ENCODE measurements at places on chromosomes 6 and 20.

GRCh38 chr6:147973806-147974205, 368.8 kb upstream of the SASH1 start:
- H3K36me3 ChIP-seq, result no peaks in the 10 kb centered on the region
- H3K4me1 ChIP-seq, result no peaks in the 10 kb centered on the region
- H3K27me3 ChIP-seq, result no peaks in the 10 kb centered on the region
- no peak overlapping the region for H3K4me3 ChIP-seq
- no peak for DNase-seq

DNA sequence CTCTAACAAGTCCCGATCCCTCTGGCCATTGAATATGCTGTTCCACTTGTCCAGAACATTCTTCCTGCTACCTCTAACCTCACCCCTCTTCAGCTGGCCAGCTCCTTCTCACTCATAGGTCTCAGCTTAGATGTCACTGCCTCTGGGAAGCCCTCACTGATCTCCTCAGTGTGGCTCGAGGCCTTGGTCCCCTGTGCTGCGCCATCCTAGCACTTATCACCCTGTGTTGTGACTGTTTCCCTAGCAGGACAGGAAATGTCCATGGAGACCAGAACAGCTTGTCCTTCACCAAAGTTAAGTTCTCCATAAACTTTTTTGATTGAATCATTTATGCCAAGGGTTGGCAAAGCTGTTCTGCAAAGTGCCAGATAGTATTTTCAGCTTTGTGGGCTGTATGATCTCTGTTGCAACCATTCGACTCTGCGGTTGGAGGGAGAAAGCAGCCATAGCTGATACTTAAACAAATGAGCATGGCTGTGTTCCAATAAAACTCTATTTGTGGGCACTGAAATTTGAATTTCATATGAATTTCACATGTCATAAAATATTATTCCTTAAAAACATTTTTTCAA, 6.5 kb upstream of the BNIP5 start:
- H3K36me3 ChIP-seq, result peaks cover 6% of the 10 kb centered on the region
- H3K27me3 ChIP-seq, result peaks cover 6% of the 10 kb centered on the region

GRCh38 chr6:37092923-37093727, 76.8 kb upstream of the PIM1 start:
- H3K27ac ChIP-seq, result no peak overlapping the region
- no peak for DNase-seq
- H3K4me3 ChIP-seq, result no peak overlapping the region
- peaks cover 11% of the 10 kb centered on the region for H3K4me1 ChIP-seq

DNA sequence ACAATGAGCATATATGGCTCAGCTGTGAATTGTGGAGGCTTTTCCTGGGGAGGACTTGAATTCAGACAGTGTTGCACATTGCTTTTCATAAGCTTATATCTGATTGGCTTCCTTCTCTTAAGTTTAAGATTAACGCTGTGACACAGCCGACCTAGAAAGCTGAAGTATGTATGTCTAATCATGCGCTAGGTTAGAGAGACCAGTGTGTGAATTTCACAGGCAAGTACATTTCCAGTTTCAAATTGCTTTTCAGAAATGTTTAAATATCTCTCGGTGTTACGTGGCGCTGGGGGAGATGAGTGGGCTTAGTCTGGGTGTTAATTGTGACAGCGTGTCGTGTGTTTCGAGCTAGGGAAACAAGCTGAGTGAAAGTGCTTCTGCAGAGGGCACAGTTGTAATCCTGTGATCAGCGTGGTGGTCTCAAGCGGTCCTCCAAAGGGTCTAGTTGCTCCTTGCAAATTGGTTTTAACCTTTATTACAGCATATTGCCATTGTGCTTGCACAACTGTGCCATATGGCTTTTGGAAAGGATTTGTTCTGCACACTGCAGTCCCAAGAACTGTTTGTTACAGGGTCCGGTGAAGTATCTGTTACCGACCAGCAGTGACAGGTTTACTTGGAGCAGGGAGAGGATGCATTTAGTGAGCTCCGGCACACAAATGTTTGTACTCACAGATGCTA, 166.6 kb downstream of the SASH1 start:
- DNase-seq, result no peak
- H3K36me3 ChIP-seq, result peaks cover 27% of the 10 kb centered on the region
- H3K4me3 ChIP-seq, result no peak overlapping the region
- peaks cover 36% of the 10 kb centered on the region for H3K4me1 ChIP-seq

- peaks cover 14% of the 10 kb centered on the region for H3K36me3 ChIP-seq
- DNase-seq, result no peak
- no peaks in the 10 kb centered on the region for H3K27me3 ChIP-seq
- H3K4me1 ChIP-seq, result peaks cover 33% of the 10 kb centered on the region
Observed at GRCh38 chr6:41561416-41561815, 15.2 kb downstream of the FOXP4 start.

DNA sequence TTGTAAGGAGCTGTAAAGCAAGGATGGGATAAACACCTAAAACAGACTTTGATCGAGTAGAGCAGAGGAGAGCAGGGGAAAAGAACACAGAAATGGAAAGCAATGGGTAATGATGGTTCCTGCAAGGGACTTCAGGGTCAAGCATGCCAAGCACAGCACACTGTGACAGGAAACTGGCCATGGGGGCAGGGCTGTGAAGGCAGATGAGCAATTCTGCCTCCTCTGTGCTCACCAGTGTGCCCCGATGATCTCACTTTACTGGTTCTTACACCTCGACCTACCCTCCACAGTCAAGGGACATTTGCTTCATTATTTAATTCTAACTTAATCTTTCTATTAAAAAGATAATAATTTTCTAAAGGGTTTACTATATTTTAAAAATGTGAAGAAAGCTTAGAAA, 21.6 kb upstream of the MYB start:
- DNase-seq, result no peak
- peaks cover 12% of the 10 kb centered on the region for H3K4me1 ChIP-seq
- H3K27me3 ChIP-seq, result peaks cover 7% of the 10 kb centered on the region
